Activated T-helper 1 cell treated with anti-CD3 and anti-CD28 coated beads, Interleukin-2, amount 50 U/mL, for 16 hours (primary cell): ENCODE measurements at places on chromosomes 16 and 17.

- DNase-seq: no peak
Observed at GRCh38 chr17:73335591-73336407, 24.0 kb upstream of the CDC42EP4 start.

DNA sequence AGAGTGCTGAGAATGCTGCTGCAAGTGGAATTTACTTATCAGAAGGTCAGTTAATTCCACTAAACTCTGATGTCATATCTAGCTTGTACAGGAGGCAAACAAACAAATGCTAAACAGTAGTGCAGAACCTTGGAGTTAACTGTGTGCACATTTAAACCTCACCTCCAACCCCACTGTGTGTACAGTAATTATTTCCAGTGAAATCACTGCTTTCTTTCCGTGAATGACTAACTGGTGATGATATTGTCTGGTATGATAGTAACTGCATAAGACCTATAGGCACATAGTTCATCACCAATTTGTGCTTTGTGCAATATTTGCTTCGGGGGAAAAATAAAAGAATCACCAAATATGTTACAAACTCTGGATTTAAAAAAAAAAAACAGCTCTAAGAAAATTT lies 492.5 kb upstream of the HSBP1 start:
- no peak for DNase-seq

- DNase-seq: no peak
Observed at GRCh38 chr17:54920819-54921218, 20.2 kb downstream of the TOM1L1 start.

- DNase-seq: no peak
Observed at GRCh38 chr16:19488213-19488640, 33.7 kb downstream of the GDE1 start.

- no peak for DNase-seq
Observed at GRCh38 chr17:1202291-1202690, 22.5 kb upstream of the ABR start.

DNA sequence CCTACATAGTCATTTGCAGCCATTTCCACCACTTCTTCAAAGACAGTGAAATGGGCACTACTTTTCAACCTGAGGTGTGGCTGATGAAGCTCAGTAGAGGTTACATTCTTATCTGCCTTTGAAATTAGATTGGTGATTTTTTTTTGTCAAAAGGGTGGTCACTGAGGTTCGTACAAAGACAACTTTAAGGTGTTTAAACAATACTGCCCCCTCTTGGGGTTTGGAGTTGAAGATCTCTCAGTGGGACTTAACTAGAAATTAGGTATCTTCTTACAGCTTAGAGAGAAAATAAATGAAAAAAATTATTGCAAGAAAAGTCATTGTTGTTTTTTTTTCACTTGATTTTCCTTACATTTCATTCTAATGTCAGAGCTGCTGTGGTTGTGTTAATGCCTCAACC lies 713.2 kb downstream of the CDH11 start:
- no peak for DNase-seq

GRCh38 chr17:73934696-73935095 lies 268.8 kb upstream of the RPL38 start:
- no peak for DNase-seq

GRCh38 chr16:81241706-81242105 lies 3.2 kb downstream of the BCO1 start:
- no peak for DNase-seq
